ENCODE measurements at places on chromosomes 7 and 10.

GRCh38 chr10:84473136-84473535 is 144.7 kb downstream of the CCSER2 start:
- no peak for DNase-seq

DNA sequence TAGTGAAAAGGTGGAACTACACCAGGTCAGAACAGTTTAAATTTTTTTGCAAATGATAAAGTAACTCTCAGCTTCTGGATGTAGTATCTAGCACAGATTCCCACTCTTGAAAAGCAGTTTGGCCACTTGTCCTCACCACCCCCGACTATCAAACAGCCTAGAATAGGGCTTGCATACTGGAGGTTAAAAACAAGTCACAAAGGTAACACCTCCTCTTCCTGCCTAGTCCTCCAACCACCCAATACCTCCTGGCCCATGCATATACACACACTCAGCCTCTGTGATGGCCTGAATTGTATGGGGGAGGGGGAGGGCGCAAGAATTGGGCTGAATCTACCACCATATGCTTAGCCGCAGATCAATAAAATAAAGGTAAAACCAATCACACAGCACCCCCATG is 5.7 kb downstream of the SKAP2 start:
- DNase-seq, result no peak

- DNase-seq, result no peak
Measured at GRCh38 chr7:41652267-41652666, 50.6 kb downstream of the INHBA start.

- DNase-seq, result no peak
Measured at GRCh38 chr7:12257582-12257981, 46.5 kb downstream of the TMEM106B start.

GRCh38 chr10:50929670-50930069 is 44.2 kb upstream of the A1CF start:
- DNase-seq, result no peak

DNA sequence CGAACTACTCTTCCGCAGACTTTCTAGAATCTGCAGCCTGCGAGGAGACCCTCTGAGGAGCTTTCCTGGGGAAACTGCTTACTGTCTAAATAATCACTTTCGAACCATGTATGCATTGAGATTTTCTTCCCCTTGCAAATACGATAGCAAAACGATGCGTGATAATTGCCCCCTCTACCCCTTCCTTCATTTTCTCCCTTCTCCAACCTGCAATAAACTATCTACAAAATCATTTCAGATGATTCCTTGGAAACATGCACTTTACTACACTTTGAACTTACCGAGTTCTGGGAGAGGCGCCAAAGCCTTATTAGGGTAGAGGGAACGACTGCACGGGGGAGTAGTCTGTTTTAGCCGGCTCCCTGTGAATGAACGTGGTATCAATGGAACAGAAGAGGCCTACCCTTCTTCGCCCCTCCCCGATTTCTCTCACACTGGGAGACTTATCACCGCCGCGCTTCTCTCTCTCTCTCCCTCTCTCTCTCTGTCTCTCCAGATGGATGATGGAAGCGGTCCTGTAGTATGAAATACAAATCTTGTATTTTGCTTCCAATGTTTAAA is at the start of gene FGFBP3:
Gene FGFBP3, minus strand, starts transcription at position 370 of the 561 bp plus-strand sequence. CDS start 517 bp downstream, outside the sequence.
- peak; percentile 20 for DNase-seq

DNA sequence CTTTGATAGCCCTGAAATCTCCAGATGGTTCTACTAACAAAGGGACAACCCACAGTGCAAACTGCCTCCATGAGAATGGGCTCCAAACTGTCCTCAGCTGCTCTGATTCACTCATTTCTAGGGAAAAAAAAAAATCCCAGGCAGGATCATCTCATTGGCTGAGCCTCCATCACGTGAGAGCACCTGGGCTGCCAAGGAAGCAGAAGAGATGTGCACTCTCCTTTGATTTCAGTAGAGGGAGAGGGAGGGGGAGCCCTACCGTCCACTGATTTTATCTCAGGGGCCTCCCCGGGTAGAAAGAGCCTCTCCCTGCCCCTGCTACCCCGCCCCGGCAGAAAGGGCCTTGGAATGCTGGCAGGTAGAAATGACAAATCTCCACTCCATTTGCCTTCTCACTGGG is 725.4 kb downstream of the PHTF2 start:
- no peak for DNase-seq

DNA sequence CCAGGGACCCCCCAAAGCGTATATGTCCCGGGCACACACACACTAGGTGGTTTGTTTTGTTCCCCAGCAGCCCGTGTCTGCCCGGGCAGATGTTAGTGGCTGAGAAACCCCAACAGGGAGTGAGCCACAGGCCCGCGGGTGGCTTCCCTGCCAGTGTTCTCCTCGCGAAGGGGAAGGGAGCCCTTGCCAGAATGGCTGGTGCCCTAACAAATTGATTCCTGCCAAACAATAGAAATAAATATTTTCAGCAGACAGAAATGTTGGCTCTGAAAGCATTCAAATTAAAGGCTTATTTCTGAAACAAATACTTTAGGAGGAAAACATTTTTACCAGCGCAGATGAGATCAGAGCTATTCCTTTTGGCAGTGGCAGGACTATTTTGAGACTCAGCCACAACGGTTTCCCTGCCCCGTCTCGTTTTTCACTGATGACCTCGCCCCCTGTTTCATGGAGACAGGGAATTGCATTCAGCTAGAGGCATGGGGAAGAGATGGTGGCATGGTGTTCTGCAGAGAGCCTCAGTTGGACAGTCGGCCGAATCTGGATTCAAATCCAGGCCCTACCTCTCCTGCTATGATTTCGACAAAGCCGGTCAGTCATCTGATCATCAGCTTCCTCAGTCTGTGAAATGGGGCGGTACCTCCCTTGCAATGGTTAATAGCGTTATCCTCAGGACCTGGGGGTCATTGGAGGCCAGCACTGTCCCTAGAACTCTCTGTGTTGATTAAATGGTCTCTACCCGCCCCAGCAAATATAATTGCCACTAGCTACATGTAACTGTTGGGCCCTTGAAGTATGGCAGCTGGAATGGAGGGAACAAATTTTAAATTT is 84.5 kb downstream of the CUX1 start:
- no peak for DNase-seq

DNA sequence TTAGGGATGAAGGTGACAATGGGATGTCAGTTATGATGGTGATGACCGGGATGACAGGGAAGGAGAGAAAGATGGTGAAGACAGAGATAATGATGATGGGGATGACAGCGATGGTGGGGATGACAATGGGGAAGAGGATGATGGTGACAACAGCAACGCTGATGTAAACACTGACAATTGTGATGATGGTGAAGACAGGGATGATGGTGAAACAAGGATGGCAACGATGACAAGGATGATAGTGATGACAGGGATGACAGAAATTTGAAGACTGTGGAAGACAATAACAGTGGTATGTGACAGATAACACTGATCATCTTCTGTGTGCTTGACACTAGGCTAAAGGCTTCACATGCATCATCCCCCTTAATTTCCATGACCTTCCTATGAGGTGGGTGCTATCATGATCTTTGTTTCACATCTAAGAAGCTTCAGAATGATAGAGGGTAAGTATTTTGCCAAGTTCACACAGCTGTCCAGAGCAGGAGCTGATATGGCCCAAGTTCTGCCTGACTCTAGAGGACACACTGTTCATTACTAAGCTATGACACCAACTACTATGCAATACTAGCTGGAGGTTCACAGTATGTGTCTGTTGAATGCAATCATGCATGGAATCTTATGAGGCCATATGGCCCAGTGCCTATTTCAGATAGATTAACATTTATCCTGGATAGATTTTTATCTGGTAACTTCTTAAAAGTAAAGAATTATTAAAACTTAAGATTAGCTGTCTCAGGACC is 105.6 kb downstream of the RNLS start:
- no peak for DNase-seq

DNA sequence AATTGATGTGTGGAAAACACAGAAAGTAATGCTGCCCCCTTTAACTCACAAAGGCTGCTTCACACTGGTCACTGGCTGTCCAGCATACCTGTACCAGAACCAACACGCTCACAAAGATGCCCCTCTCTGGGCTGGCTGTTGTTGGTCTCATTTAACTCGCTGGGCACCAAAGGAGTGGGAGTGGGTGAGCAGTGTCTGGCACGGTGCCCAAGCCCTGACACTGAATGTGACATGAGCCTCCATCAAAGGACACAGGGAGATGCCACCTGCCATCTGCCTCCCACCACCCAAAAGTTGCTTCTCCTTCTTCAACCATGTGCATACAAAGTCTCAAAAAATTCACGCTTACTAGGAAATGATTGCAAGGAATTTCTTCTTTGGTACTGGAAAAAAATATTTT is 86.8 kb downstream of the FGFR2 start:
- no peak for DNase-seq

GRCh38 chr10:129410688-129411392 is 56.2 kb upstream of the MGMT start:
- peak; percentile 76 for DNase-seq

DNA sequence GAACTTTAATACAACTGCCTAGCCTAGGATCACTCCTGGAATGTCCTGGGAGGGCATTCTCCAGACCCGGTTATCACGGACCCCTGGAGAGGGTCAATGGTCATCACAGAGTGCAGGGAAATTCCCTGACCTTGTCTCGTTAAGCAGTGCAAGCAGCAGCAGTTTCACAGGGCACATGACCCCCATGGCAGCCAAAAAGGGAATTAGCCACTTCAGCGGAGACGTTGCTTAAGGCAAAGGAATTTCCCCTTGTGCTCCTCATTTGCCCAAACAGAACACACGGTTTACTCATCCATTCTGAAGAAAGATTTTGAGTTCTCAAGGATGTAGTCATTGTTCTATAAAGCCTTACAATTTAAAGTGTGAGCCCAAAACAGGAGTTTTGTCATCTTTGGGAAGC is 260.3 kb downstream of the SNX13 start:
- DNase-seq, result no peak

DNA sequence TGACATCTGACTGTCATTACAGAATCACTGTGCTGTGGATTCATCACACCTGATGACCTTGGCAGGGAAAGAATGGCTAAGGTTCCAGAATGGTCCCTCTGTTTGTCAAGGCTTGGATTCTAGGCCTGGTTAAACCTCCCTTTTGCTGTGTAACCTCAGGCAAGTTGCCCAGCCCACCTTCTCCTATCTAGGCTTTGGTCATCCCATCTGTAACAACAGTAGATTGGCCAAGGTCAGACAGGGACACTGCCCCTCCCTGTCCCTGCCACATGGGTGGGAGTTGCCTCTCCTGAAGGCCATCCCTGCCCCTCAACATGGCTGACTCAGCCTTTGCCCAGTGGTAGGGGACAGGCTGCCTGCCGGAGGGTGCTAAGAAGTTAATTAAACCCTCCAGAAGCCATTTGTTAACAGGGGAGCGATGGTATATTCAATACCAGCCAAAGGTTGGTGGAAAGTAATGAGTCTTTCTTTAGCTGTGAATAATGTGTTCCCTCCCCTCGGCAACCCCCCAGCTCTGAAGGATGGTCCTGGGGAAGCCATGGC is 149.8 kb upstream of the PCBD1 start:
- no peak for DNase-seq

GRCh38 chr7:26609532-26609931 is 254.9 kb downstream of the SKAP2 start:
- DNase-seq, result no peak

DNA sequence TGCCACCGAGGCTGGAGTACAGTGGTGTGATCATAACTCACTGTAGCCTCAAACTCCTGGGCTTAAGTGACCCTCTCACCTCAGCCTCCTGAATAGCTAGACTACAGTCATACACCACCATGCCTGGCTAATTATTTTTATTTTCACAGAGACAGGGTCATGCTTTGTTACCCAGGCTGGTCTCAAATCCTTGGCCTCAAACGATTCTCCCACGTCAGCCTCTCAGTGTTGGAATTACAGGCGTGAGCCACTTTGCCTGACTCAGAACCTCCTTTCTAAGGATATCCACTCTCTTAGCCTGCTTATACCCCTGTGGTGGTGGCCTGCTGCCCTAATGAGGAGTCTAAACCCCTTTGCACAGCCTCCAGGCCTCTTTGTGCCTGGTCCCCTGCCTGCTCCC is 4.2 kb upstream of the IGFBP1 start:
- no peak for DNase-seq

DNA sequence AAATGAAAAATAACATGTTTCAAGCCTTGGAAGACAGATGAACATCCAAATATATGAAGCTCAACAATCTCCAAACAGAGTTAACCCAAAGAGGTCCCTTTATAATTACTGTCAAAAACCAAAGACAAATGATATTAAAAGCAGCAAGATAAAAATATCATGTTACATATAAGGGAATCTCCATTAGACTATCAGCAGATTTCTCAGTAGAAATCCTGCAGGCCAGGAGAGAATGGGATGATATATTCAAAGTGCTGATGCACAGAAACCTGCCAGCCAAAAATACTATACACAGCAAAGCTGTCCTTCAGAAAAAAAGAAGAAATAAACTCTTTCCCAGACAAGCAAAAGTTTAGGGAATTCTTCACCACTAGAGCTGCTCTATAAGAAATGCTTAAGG is 41.0 kb downstream of the AASS start:
- no peak for DNase-seq

DNA sequence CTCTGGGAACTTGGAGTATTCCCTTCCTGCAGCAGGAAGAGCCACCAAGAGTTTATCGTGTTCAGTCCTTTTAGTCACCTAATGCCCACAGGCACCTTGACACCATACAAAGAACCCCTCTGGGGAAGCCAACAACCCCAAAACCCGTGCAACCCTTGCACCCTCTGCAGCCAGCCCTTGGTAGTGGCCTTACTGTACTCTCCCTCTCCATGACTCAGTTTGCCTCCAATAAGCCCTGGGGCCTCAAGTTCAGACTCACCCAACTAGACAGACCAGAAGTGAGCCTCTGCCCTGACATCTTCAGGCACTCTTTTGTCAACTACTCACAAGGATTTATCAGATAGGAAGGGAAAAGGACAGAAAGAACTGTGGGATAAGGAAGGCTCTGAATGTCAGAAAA is 30.9 kb downstream of the KCNMA1 start:
- no peak for DNase-seq

DNA sequence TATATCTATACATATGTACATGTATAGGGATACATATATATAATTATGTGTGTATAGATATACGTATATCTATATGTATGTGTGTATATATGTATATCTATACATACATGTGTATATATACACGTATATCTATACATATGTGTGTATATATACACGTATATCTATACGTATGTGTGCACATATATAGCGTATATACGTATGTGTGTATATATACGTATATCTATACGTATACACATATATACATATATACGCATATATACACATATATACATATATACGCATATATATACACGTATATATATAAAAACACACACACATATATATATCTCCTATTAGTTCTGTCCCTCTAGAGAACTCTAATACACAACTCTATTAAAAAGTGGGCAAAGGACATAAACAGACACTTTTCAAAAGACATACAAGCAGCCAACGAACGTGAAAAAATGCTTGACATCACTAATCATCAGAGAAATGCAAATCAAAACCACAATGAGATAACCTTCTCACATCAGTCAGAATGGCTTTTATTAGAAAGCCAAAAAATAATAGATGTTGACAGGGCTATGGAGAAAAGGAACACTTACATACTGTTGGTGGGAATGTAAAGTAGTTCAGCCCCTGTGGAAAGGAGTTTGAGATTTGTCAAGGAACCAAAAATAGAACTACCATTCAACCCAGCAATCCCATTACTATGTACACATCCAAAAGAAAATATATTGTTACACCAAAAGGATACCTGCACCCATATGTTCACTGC is 22.0 kb upstream of the TMEM120A start:
- no peak for DNase-seq

- no peak for DNase-seq
Measured at GRCh38 chr10:3241274-3241921, 68.8 kb upstream of the PITRM1 start.
